ENCODE measurements at places on chromosomes 6 and 20. TPM values are rescaled to one million over a fixed set of nuclear protein-coding genes. Genes with fewer than 3 reads are reported as not detected.

DNA sequence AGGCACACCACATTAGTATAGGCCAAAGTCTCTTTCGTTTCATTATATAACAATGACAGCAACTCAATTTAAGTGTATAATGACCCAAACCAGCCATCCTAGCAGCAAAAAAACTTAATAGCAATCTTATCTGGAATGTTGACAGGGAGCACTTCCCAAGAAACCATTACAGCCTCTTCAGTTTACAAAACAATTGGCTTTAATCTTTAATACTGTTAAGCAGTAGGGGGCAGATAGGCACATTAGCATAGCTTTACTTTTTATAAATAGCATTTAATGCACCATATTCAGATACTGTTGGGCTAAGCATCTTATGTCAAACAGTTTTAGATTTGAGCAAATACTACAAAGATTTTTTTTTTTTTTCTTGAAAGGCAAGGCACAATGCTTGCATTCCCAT lies 193.3 kb upstream of the MAP3K7 start:
- no peak for DNase-seq

DNA sequence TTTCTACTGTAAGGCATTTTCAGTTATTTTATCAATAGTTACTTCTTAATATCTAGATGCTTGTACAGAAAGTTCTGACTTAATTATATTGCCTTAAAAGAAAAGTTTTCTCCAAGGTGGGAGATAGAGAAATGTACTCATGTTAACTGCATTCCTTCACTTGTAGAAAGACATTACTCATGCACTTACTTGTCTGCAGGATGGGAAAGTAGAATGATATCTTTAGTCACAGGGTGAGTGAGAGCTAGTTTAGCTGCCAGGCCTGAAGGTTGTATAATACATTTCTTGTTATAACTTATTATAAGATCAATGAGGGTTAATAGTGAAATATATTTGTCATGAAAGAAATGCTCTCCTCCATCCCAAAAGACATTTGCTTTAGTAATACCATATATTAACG lies 92.1 kb downstream of the CRYBG1 start:
- DNase-seq = no peak

- DNase-seq = no peak
These were observed 51.0 kb downstream of the FAM184A start for GRCh38 chr6:119027465-119027864.

DNA sequence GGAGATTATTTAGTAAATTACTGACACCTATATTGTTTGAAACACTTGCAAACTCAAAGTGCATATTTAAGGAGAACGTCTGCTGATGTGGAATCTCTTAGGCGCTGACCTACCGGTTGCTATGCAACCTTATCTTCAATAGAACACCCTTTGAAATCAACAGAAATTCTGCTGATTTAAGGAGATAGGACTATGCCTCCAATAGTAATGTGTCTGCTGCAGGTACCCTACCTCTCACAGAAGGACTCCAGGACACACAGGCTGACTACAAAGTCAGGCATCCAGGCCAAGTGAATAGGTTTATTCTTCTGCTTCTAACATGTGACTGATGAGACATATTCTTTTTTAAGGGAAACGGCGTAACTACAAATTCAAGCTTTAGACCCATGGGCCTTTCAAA lies 311.7 kb downstream of the CBLN4 start:
- DNase-seq = no peak

The RWDD2A gene
- total RNA-seq = 3.9 TPM
